Muscle of leg (tissue), 16 donors: ENCODE measurements at places on chromosomes 5 and 9. TPM values are rescaled to one million over a fixed set of nuclear protein-coding genes. Genes with fewer than 3 reads are reported as not detected.

- DNase-seq = no peak
- no peak overlapping the region for H3K4me3 ChIP-seq
- H3K27ac ChIP-seq = no peak overlapping the region
- H3K36me3 ChIP-seq = no peaks in the 10 kb centered on the region
- no peaks in the 10 kb centered on the region for H3K4me1 ChIP-seq
Measured at GRCh38 chr9:116223926-116224325, 70.3 kb downstream of the PAPPA start.

DNA sequence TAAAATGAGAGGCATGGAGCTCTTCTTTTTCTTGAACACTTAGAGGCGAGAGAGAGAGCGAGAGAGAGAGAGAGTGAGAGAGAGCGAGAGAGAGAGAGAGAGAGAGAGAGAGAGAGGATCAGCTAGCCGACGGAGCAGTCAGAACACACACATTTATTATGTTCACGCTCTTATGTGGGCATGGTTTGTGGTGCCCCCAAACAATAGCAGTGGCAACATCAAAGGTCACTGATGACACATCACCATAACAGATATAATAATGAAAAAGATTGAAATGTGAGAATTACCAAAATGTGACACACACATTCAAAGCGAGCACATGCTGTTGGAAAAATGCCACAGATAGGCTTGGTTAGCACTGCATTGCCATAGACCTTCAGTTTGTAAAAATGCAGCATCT lies 116.1 kb downstream of the KDM4C start:
- H3K4me1 ChIP-seq = no peaks in the 10 kb centered on the region
- H3K27ac ChIP-seq = no peak overlapping the region
- peak; percentile 19 for DNase-seq
- H3K27me3 ChIP-seq = no peaks in the 10 kb centered on the region

DNA sequence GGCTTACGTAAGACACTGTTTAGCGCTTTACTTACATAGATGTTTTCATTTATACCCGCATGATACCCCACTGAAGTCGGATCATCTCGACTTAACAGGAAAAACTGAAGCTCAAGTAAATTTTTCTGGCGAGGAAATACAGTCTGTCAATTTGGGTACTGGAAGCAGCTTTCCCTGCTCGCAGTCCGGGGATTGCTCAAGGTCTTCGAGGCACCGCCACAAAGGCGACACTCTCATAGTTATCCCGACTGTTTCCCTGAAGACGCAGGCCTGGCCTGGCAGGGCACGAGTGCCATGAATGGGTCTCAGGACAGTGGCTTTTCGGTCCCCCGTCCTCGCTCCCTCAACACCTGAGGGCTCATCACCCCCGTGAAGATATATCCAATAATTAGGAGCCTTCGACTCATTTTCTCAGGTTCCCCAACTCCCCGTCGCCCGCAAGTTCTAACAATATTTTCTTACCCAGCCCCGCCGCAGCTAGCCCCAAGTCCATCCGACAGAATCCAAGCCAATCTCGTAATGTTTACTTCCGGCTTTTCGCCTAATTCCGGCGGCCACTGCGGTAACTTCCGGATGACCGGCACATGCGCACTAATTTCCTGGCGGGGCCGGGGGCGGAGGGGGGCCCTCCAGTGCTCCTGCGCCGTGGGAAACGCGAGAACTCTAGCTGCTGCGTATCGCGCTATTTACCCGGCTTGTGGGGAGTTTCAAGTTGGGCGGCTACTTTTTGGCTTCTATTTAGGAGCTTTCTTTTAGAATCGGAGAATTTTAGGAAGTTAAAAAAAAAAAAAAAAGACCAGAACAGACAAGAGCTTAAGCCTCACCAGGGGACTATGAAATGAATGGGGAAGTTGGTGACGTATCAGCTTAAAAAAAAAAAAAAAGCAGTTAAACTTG lies at the start of gene SLU7:
SLU7 (minus strand) TSS at position 521 of the 897 bp plus-strand sequence. CDS start 3,787 bp downstream, outside the sequence.
- H3K36me3 ChIP-seq = peaks cover 5% of the 10 kb centered on the region
- H3K4me1 ChIP-seq = peaks cover 17% of the 10 kb centered on the region
- peak within 1 kb of the TSS; percentile 96 for H3K27ac ChIP-seq
- H3K4me3 ChIP-seq = peak within 1 kb of the TSS; percentile 70

- no peak for DNase-seq
- no peaks in the 10 kb centered on the region for H3K27me3 ChIP-seq
- H3K4me3 ChIP-seq = no peak overlapping the region
Measured at GRCh38 chr9:134372581-134373267, 46.5 kb downstream of the RXRA start.

GRCh38 chr5:36536616-36537005 lies 69.8 kb upstream of the SLC1A3 start:
- H3K36me3 ChIP-seq = no peaks in the 10 kb centered on the region
- no peaks in the 10 kb centered on the region for H3K4me1 ChIP-seq
- no peak overlapping the region for H3K4me3 ChIP-seq
- peak; percentile 56 for DNase-seq

DNA sequence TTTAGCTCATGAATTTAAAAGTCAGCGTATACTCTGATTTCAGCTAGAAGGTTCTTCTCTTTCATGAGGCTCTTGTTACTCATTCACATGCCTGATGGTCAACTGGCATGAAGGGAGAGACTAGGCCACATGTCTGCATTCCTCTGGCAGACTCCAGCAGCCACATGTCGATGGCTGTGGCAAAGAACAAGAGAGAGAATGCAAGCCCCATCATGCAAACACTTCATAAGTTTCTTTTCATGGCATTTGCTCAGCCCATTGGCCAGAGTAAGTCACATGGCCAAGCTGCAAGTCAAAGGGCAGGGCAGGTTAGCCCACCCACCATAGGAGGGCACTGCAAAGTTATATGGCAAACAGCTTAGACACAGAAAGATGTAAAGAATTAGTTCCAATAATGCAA lies 5.4 kb downstream of the KCNV2 start:
- peaks cover 13% of the 10 kb centered on the region for H3K4me1 ChIP-seq
- no peaks in the 10 kb centered on the region for H3K36me3 ChIP-seq
- peak; percentile 86 for DNase-seq
- H3K4me3 ChIP-seq = no peak overlapping the region

PLAC8L1 gene
- 0.18 TPM for total RNA-seq
